Activated T-cell treated with anti-CD3 and anti-CD28 coated beads for 48 hours (primary cell): ENCODE measurements at places on chromosomes 12 and 14.

GRCh38 chr12:132428936-132429601 is 60.9 kb upstream of the FBRSL1 start:
- no peak for DNase-seq

DNA sequence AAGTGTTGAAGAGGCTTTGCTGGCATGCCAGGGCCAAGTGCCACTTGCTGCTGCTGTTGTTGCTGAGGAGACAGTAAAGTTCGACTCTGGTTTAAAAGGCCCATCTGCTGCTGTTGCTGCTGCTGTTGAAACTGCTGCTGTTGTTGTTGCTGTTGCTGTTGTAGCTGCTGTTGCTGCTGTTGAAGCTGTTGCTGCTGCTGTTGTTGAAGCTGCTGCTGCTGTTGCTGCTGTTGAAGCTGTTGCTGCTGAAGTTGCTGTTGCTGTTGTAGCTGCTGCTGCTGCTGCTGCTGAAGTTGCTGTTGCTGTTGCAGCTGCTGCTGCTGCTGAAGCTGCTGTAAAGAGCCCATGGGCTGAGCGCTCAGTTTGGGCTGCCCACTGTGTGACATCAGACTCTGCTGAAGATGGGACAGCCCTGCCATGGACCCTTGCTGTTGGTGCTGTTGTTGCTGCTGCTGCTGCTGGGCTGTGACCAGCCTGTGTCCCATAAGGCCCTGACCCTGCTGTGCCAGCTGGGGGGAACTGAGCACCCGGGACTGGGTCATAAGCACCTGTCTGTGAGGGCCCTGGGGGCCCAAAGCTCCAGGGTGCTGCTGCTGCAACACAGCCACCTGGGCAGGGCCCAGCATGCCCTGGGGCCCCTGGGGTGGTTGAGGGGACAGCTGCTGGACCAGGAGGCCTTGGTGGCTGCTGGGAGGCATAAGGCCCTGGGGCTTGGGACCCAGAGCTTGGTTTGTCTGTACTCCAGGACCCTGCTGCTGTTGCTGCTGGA is 14.3 kb upstream of the PRKAG1 start:
- no peak for DNase-seq

- DNase-seq: no peak
Measured at GRCh38 chr12:57529831-57530230, 7.2 kb downstream of the MBD6 start.

GRCh38 chr14:29892327-29892726 is 35.3 kb downstream of the PRKD1 start:
- no peak for DNase-seq

- no peak for DNase-seq
Measured at GRCh38 chr14:78162202-78162601, 8.0 kb upstream of the NRXN3 start.

GRCh38 chr12:46267825-46268582 is 839 bp downstream of the SLC38A1 start:
- peak; percentile 25 for DNase-seq

DNA sequence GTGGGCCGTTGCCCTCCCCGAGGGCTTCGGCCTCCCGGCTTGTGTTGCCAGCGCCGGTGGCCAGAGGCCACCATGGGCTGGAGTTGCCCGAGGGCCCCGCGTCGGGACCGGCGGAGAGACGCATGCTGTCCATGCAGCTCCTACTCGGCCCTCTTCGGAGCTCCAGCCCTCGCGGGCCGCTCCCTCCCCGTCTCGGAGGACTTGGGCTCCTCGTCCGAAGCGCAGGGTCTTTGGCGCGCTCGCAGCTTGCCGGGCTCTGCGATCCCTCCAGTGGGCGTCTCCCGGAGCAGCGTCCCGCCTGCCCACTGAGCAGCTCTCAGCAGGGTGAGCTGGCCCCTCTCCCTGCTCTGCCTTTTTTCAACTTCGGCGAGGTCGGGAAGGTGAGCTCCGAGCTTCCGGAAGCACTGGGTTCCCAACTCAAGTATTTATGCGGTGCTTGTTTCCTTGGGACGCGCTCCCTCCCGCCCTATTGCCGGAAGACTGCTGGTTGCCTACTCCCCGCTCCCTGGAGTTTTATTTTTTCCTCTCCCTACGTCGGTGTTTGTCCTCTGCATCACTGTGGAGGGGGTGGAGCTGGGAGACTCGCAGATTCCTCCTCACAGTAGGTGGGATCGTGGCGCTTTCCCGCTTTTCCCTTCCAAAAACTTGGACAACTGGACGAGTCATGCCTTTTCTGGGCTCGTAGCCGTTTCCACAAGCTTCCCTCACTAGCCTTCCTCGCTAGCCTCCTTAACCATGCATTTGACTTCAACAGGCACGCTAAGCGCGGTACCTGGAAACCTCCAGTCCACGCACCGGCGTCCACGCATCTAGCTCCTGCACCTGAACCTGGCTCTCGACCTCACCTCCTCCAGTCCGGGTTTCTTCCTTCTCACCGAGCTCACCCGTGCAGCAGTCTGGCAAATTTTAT is at the start of gene AVPR1A:
TSS of gene AVPR1A (minus strand) at position 489 of the 910 bp plus-strand sequence. CDS start at position 124, 365 bp downstream.
- no peak for DNase-seq

DNA sequence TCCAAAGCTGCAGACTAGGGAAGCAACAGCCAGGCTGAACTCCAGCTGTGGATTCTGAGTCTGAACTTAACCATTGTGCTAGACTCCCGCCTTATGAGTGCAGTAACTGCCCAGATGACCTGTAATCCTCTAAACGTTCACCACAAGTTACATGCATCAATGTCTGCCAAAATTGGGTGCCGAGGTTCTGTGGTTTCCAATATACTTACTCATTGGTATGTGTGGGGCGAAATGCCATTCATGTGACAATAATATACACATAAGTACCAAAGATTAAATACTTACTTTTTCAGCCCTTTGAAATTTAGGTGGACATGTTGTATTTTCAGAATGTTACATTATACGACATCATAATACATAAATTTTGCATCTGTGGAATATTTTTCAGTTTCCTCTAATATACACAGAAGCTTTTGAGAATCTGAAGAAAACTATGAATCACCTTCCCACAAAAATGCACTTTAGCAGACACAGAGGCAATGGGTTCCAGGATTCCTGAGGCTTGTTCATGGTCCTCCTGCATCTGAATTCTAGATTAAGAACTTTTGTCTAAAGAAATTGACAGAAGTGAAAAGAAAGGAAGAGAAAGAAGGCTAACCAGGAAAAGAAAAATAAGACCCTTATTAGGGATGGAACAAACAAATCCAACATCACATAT is 31.7 kb downstream of the GRIP1 start:
- DNase-seq: no peak

- DNase-seq: no peak
Measured at GRCh38 chr12:109653890-109654289, 59.7 kb upstream of the FAM222A start.

DNA sequence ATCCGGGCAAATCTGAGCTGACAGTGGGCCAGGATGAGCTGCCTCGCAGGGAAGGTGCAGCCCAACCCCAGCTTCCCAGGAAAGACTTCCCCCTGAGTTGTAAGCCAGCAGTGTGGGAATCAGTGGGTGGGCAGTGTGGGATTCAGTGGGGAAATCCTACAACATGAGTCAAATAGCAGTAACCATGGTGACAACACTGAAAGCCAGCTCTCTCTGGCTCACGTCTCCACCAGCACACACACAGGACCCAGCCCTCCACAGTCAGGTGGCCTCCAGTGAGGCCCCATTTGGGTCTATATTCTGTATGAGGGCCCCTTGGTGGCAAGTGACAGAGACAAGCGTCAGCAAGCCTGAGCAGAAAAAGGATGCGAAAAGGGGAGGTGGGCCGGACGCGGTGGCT is 6.0 kb upstream of the LGALS3 start:
- no peak for DNase-seq

GRCh38 chr12:128727461-128727860 is 96.3 kb downstream of the SLC15A4 start:
- DNase-seq: no peak

DNA sequence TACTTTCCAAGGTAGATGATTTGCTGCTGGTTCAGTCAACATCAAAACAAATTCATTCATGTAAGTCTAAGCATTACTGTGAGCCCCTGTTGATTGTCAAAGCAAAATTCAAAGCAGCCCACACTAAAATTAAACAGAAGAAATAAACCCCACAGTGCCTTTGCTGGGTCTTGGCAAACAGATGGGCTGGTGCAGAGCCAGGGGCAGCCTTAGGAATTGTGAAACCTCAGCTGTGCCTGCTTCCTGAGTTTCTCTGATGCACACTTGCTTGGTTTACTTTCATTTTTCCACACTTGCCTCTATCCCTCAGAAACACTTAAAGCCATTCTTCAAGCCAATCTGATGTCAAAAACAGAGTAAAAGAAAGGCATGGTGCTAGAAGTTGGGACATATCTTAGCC is 6.6 kb upstream of the PLEKHG7 start:
- no peak for DNase-seq

- DNase-seq: no peak
Measured at GRCh38 chr12:127284021-127284420, 982.9 kb upstream of the TMEM132C start.

DNA sequence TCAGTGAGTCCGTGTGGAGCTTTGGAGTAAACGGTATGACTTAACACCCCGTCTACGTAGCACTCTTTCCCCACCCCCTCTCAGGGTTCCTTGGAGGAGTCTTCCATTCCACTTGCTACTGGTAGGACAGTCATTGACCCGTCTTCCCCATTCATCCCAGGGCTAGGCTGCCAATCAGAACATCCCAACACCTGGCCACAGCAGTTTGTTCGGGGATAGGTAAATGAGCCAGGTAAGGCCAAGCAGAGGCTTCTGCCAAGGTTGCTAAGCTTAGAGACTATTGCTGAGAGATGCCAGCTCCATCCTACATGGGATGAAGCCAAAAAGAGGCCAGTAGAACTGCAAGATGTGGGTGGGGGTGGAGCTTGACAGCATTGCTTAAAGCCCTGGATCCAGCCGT is 130.8 kb downstream of the BCL11B start:
- no peak for DNase-seq

DNA sequence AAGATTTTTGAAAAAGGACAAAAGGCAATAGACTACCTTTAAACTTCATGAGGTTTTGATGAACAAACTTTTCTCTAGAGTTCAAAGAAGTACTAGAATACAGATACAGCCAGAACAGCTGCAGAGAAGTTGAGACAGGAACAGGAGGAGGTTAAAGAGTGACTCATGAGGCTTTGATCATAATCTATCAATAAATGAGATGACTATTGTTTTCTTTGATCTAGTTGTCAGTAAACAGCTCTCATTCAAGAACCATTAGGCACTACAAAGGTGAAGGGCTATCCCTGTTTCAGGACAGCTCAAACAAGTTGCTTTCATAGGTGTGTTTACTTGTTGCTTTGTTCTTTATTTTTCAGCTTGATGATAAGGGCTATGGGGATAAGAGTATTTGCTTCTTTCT is 2.4 kb downstream of the WASHC3 start:
- DNase-seq: no peak

GRCh38 chr12:67433385-67434175 is 164.4 kb downstream of the CAND1 start:
- DNase-seq: no peak

GRCh38 chr14:75373616-75374015 is 54.2 kb upstream of the JDP2 start:
- no peak for DNase-seq

- DNase-seq: no peak
Measured at GRCh38 chr12:6215932-6216494, 15.8 kb downstream of the CD9 start.

GRCh38 chr12:65536876-65537681 is 258.6 kb downstream of the MSRB3 start:
- no peak for DNase-seq

DNA sequence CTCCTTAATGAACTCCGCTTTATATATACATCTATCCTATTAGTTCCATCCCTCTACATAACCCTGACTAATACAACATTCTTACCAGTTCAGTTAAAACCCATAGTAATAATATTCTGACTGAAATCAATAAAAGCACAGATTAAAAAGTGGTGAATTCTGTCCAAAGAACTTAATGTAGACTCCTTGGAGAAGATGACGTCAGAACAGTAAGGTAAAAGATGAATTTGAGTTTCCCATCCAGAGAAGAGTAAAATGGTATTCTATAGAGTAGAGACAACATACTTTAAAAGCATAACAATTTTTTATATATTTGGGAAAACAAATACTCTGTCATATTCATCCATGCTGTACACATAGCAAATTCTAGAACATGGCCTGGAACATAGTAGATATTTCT is 418.0 kb upstream of the SYT1 start:
- DNase-seq: no peak

- no peak for DNase-seq
Measured at GRCh38 chr12:51374856-51375255, 16.4 kb downstream of the GALNT6 start.

GRCh38 chr12:94977766-94978468 is 25.6 kb downstream of the NDUFA12 start:
- DNase-seq: no peak

- DNase-seq: peak; percentile 50
Measured at GRCh38 chr12:6764011-6764828, 1.9 kb upstream of the PTMS start.

DNA sequence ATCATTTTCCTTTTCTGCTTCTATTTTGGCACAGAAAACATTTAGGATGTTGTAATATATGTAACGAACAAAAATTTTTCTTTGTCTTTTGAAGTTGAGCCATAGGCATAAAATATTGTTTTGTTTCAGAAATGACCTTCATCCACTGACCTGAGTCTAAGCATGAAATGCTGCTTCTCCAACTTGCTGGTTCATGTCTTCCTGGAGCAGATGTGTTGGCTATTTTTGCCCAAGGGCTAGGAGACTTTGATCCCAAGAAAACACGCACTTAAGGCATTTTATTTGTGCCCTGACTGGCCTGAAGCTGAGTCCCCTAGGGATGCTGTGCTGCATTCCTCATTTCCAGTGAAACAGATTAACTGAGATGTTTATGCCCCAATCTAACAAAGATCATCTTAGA is 27.2 kb upstream of the ALG10B start:
- no peak for DNase-seq

DNA sequence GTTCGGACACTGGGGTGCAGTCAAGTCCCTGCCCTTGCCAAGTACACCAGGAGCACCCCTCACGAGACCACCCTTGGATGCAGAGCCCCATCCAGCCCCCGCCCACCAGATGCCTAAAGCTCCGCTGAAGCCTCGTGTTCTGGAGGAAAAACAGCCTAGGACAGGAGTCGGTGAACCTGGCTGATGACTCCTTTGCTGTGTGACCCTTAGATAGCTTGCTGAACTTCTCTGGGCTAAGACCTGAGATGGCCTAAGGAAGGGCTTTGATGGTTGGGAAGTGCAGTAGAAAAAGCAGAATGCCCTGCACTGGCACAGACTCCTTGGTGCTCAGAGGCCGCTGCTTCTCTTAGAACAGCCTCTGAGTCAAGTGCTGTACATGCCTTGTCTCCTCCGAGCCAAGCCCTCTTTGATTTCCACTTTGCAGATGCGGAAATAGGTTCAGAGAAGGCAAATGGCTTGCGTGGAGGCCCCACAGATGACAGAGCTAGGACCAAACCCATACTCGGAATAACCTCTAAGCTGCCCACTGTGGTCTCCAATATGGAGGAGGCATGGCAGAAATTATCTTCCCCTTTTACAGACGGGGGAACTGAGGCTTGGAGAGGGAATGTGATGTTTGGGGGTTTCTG is 52.3 kb downstream of the MVK start:
- DNase-seq: no peak

DNA sequence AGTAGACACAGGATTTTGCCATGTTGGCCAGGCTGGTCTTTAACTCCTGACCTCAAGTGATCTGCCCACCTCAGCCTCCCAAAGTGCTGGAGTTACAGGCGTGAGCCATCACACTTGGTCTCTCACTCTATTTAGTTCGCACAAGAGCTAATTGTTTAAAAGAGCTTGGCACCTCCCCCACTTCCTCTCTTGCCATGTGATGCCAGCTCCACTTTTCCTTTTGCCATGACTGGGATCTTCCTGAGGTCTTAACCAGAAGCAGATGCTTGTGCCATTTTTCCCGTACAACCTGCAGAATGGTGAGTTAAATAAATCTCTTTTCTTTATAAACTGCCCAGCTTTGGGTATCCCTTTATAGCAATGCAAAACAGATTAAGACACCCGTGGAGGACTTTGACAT is 200.1 kb upstream of the FRMD6 start:
- no peak for DNase-seq
